PC-3 (cell line): ENCODE measurements at places on chromosomes 6 and 20.

DNA sequence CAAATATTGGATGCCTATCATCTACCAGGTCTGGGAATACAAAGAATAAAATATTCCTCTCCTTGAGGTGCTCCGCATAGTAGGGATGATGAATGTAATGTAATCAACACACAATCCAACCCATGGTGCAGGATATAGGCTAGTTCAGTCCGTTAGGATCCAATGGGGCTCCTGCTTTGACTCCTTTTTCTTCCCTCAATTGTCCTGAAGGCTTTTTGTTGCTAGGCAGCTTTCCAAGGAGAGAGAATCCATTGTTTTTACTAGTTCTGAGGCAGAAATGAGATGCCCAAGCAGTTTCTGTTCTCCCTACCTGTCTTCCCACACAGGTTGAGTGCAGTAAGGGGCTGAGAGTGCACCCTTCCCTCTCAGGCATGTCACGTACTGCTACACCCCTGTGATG is 12.1 kb downstream of the WRNIP1 start:
- no peak for DNase-seq

- no peak for DNase-seq
These were observed 45.2 kb upstream of the RSPO3 start for GRCh38 chr6:127073222-127073621.

GRCh38 chr20:38266426-38266825 is 5.9 kb upstream of the KIAA1755 start:
- no peak for DNase-seq

- DNase-seq, result peak; percentile 89
These were observed 9.4 kb downstream of the DEFB132 start for GRCh38 chr20:266596-267562.

DNA sequence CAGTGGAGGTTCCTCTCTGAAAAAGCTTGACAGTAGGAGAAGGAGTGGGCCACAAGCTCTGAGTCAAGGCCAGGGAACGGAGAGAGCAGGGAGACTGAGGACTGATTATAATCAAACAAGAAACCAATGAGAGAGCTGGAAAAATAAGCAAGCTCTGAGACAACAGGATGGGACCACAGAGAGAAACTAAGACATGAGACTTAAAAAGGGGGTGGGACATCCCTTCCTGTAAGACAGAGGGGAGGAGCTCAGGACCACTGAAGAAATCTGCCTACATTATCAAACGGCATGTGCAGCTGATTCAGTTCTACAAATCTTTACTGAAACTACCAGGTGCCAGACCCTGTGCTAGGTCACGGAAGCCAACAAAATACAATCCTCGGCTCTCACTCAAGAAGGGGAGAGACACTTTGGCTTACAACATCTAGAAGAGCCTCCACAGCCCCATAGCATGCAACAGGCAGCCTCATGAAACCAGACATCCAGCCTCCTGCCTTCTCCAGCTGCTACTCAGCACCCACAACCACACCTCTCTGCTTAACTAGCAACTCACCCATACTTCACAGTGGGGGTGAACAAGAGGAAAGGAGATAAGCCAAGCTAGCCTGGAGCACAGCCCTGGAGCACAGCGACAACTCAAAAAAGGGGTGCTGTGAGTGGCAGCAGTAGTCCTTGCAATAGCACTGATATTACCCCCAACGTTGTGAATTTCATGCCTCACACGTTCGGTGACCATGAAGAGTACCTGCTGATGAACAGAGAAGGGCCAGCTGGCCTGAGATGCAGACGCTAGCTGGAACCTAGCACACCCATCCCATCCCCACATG is 39.1 kb upstream of the ANKRD60 start:
- DNase-seq, result no peak

DNA sequence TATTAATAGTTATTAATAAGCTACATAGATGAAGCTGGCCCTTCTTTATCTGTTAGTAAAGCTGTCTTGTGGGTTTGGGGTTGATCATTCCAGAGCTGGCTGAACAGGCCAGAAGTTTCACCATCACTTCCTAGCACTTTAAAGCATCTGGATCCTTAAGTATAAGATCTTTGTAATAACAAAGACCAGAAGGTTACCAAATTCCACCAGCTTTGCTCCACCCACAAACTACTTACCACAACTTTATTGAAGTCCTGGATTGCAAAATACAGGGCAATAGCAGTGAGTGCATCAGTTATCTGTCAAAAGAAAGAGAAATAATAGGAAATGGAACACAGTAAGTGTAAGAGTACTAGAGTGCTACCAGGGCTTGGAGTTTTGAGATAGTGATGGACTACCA is 33.0 kb downstream of the PIGU start:
- peak; percentile 1 for DNase-seq

DNA sequence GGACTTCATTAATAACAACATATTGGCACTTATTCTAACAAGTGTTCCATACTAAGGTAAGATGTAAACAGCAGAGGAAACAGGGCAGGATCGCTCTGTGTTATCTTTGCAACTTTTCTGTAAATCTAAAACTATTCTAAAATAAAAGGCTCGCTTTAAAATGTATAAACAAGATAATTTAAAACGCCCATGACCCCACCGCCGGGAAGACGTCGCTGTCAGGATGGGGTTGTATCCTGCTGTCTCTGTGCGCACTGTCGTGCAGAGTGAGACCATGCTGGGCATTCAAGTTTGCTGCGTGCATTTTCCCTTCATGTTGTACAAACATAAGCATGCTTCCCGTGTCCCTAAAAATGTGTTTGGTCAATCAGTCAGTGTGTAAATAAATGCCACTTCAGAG is 255.7 kb downstream of the CDH4 start:
- DNase-seq, result no peak

DNA sequence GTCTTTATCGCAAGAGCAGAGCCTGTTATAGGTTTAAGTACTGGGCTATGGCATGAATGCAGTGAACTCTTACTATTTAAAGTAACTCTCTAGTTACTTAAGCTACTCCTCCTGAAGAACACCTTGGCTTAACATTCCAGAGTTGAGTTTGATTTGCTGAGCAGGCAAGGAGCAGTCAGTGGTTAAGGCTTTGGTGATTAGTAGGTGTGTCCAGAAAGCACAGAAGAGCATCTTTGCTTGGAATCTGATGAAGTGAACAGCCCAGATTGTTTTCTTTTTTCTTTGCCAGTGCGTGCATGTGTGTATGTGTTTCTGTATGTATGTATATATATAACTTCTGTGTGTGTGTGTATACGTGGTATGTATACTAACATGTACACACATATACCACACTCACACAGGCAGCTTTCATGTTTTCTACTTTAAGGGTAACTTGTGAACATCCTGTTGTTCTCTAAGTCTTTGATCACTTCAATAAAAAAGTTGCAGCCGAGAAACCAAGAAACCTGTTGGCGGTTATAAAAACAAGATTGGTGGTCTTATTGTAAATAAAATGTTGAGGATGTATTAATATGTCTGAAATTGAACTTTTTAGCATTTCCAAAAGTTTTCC is 56.2 kb upstream of the TULP4 start:
- DNase-seq, result no peak

- no peak for DNase-seq
These were observed 14.0 kb downstream of the IGF2R start for GRCh38 chr6:159982731-159983506.

GRCh38 chr20:2124564-2125213 is 23.1 kb downstream of the STK35 start:
- no peak for DNase-seq

DNA sequence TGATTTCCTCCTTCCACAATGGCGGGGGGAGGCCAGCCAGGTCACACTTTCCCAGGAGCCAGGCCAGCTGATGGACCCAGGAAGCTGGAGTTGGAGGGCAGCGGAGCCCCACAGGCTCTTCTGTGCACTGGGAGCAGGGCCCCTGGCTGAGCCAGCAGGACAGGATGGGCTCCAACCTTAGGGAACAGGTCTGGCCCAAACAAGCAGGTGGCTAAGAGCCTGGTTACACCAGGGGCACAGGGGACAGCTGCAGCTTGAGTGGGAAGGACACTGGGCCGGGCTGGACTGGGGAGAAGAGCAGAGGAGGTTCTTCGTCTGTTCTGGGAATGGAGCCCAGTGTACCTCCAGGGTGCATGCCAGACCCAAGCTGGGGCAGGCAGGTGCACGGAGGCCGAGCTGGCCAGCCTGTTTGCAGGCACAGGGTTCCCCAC is 102.3 kb downstream of the DLL1 start:
- no peak for DNase-seq

DNA sequence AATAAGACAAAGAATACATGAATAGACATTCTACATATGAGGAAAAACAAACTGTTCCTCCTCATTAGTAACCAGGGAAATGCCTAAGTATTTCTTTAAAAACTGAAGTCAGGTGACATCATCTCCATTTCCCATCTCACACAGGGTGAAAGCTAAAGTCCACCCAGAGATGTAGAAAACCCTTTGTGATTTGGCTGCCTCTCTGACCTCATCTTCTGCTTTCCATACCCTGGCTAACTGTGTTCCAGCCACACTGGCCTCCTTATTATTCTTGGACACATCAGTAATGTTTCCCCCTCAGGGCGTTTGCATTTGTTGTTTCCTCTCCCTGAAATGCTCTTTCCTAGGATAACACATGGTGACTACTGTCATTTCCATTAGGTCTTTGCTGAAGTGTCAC is 40.4 kb downstream of the ESF1 start:
- peak; percentile 5 for DNase-seq

DNA sequence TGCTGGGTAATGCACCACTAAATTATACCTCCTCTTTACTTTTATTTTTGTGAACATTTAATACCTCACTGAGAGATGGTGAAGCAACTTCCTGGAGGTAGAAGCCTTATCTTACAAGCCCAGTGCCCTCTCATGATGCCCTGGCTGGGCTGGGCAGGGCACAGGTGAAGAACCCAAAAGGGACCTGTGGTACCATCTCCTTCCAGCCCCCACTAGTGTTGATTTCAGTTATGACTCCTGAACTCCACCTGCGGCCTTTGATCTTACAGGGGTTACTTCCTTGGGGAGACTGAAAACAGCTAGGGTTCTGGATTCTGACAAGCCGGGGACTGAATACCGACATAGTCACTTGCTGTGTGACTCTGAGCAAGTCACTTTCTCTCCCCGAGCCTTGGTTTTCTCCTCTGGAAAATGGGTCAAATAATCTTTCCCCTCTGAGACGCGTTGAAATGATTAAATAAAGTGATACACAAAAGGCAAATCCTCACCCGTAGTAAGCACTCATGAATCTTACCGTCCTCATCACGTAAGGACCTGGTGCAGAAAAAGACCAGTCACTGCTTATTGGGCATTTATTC is 1.2 kb downstream of the SLC13A3 start:
- DNase-seq, result no peak

- peak; percentile 58 for DNase-seq
These were observed 14.8 kb upstream of the BCLAF1 start for GRCh38 chr6:136304410-136304809.

- no peak for DNase-seq
These were observed 677.2 kb upstream of the SLC35B3 start for GRCh38 chr6:9112544-9112943.

GRCh38 chr20:41316602-41317545 is 657 bp downstream of the ZHX3 start:
- DNase-seq, result peak; percentile 85

DNA sequence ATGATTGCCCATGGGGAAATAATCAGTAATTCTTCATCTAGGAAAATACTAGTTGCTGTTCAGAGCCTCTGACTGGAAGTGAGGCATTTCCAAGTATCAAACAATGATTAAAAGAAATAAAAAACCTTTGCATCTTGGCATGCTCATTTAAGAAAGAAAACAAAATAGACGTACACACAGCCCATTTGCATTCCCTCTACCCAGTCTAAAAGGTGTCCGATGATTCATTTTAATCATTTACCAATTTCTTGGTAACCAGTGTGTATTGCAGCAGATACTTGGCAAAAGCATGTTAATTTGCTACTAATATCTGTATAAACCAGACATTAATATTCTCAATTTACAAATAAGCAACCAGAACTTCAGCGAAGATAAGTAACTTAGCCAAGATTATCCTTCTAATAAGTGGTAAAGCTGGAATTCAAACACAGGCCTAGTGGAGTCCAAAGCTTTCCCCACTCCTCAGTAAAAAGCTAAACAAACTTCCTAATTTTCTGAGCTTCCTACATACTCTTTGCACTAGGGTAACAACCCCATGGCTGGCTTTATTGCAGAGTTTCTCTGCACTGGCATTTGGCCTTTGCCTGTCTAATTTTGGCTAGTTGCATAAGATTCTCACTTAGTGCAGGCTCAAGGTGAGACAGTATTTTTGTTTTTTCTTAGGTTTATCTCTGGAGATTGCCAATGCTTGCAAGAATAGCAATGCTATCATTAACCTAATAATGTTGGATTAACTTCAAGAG is 338.1 kb downstream of the PRKN start:
- no peak for DNase-seq

DNA sequence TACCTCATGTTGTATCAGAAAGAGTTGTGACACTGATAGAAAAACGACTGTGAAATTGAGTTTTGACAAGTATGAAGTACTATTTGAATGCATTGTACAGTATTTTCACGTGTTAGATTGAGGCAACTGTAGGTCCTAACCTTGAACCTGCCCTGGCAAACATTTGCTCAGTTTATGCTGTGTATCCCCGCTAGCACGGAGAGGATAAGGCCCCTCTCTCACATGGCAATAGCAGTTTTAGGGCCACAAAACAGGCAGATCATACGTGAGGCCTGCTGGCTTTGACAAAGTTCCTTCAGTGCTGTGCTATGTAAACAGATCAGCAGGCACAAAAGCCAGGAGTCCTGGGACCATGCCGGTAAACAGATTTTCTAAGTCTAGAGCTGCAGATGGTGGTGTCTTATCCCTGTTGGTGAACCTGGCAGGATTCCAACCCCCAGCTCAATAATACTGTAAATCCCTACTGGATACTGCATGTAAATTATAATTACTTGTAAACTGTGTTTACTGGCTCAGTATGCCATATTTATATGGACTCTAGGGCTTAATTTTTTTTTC is 23.8 kb upstream of the FAM217A start:
- no peak for DNase-seq

DNA sequence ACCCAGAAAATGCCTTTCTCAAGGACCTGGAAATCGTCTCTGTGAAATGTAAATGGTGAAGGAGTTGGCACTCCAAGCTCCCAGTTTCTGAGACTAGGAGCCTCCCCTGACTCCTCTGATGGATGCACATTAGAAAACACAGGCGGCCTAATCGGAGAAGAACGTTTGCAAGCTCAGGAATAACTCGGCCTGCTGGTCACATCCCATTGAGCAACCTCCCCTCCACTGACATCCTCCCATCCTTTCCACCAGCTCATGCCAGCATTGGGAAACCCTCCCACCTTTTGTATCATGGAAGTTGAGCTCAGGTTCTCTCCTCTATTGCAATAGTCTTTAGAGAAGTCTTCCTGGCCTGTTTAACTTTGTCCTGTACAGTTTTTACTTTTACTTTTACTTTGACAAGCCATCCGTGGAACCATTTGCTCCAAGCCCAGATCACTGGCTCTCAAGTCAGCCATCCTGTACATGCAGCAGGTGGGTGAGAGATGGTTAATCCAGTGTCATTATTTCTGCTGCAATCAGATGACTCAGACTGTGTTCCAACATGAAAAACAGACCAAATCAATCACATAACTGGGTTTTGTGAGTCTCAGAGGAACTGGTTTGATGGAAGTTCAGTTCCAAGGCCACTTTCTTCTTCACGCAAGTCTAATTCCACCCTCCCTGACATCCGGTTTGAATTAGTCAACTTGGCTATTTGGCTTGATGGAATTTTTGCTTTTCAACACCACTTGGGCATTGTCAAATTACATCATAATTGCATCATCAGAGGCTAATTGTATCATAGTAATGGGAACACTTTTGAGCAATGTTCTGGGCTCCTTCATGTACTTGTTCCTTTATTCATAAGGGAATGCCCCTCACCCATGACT is 619.4 kb upstream of the CDH4 start:
- DNase-seq, result no peak

- peak; percentile 20 for DNase-seq
These were observed 41.2 kb upstream of the TMEM200A start for GRCh38 chr6:130324657-130325056.
